ENCODE measurements at places on chromosomes 11 and 22.

DNA sequence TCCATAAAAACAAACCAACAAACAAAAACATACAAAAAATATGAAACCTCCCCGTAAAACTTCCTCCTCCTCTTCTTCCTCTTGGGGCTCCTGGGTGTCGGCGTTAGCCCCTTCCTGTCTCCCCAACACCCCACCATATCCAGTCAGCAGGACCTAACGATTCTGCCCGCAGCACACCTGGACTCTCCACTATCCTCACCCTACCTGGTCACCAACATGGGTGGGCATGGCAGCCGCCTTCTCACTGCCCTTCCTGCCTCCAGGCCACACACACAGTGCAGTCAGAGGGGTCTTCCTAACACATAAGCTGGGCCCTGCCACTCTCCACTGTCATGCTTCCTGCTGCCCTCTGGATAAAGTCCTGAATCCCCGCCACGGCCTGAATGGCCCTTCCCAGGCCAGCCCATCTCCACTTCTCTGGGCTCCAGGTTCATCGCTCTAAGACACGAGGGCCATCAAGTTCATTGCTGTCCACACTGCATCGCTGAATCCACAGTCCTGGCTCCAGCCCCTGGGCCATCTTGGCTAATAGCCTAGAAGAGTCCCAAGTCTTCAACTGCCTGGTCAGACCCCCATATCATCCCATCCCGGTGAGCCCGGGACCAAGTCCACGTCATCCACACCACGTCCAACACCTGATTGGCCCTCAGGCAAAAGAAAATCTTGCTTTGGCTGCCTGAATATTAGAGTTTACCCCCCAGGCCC lies 76.2 kb downstream of the IGLL1 start:
- DNase-seq = no peak

- no peak for DNase-seq
Observed at GRCh38 chr11:19204836-19205235, 3.1 kb upstream of the CSRP3 start.

DNA sequence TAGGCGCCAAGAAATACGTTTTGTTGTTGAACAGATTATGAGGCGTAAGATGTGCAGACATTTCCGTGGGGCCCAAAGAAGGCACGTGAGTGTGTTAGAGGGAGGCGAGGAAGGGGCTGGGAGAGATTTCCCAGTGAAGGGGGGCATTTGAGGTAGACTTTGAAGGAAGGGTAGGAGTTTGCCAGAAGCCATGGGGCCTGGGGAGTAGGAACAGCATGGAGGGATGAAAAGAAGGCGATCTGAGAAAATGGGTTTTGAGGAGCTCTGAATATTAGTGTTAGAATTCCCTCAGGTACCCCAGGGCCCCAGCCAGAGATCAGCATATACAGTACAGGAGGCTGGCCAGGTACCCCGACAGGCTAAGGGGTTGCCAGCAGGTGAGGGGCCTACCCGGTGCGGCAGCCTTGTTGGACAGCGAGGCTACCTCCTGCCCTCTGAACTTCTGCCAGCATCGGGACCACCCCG lies 414 bp upstream of the MIEF1 start:
- DNase-seq = no peak

DNA sequence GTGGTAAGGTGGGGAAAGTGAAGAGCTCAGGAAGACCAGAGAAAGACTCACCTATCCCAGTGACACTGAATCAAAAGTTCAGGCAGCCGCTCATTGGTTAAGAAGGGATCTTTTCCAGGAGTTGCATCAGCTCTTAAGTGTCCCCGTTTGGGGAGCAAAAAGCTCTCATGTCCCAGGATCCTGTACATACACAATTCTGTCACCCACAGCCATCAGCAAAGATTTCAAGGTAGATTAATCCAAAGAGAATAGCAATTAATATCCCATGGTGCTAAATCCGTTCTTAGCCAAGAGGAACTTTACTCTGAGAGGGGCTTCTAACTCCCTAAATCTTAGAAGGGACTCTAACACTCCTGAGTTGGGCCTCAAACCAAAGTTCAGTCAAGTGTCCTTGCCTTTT lies 19.3 kb downstream of the FOLR3 start:
- DNase-seq = no peak

DNA sequence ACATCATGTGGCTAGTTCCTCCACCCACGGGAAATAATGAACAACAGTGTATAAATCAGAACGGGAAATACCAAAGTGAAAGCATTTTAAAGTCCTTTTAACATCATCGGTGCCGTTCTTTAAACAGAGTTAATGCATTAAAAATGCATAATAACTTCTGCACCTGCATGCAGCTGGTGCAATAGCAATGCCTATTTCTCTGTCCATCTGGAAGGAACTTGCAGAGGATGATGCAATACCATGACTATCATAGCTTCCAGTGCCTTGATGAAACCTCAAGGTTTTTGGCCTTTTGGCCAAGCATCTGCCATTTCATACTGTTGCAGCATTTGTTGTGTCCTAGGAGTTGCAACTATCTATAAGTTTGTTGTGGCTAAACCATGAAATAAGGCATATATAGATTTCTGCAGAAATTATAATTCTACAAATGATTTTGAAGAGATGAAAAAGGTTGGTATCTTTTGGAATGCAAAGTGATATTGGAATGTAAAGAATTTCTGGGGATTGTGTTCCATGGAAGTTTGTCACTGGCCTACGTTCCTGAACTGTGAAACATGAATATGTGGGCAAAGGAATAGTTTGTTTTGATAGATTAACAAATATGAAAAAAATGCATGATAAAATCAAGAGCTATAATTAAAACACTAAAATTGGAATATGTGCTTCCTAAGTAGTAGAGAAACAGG lies 9.8 kb upstream of the EIF3F start:
- no peak for DNase-seq
